ENCODE measurements at places on chromosomes 2 and 18.

GRCh38 chr2:184554736-184555135, 43.6 kb upstream of the ZNF804A start:
- ATAC-seq: no peak

DNA sequence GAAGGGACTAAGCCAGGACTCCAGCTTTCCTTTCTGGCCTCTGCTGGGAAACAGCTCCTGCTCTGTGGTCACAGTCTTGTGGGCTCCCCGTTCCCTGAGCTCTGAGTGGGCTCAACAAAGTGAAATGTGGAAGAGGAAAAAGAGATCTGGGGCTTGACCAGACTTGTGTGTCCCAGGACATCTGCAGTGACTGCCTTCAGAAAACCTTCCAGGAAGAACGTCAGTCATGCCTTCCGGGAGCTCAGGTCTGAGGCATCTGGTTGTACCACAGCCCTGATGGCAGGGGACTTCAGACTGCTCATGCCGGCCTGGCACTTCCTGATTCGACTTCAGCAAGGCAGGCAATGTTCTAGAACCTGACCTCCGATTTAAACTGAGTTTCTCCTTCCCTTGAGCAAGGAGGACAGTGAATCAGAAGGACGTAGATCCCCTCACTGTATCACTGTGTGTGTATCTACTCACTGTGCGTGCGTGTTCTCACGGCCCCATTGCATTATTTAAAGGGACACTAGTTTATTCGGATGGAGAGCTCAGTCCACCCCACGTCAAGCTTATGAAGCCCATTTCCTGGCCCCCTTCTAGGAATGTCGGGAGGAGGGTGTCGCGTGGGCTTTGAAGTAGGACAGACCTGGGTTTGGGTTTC, 548 bp upstream of the FBLN7 start:
- ATAC-seq: peak; percentile 55

DNA sequence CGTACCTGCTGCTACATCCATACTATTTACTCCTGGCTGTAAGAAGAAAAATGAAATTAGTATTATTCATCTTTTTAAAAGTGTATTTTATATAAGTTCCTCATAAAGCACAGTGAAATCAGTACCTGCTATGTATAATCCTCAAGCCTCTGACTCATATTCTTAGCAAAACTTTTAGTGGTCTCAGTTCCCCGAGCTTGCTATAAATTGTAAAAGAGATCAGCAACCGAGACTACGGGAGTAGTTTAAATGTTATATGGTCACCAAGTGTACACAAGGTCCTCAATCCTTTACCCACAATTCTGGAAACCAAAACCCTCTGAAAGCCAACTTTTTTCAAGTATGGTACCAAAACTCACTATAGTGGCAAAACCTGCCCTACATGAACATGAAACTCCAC, 24.2 kb downstream of the PRPF40A start:
- ATAC-seq: no peak

GRCh38 chr2:120744817-120745216, 9.1 kb downstream of the GLI2 start:
- ATAC-seq: no peak

DNA sequence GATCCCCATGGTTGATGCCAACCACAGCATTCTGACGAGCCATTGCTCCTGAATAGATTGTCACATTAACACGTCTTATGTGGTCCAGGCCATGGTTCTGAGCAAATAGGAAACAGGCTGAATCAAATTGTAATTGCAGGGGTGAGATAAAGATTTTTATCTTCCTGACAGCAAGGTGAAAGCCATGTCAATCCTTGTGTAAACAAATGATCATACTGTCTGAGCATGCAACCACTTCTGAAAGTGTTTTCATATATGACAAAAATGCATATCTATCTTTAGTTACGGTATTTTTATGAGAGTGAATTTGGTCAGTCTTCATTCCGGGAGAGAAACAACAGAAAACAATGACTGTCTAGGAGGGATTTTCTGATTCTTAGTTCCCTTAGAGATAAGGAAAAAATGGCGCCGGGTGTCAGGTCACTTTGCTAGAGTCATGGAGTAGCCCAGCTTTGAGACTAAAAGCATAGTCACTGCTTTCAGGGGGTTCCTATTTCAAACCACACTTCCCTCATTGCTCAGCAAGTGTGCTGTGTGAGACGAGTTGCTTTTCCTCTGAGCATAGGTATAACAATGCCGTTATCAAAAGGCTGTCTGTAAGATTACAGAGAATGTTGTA, 958.9 kb downstream of the DCDC2C start:
- ATAC-seq: no peak

GRCh38 chr2:126998486-126998885, 99.8 kb downstream of the TEX51 start:
- ATAC-seq: no peak

DNA sequence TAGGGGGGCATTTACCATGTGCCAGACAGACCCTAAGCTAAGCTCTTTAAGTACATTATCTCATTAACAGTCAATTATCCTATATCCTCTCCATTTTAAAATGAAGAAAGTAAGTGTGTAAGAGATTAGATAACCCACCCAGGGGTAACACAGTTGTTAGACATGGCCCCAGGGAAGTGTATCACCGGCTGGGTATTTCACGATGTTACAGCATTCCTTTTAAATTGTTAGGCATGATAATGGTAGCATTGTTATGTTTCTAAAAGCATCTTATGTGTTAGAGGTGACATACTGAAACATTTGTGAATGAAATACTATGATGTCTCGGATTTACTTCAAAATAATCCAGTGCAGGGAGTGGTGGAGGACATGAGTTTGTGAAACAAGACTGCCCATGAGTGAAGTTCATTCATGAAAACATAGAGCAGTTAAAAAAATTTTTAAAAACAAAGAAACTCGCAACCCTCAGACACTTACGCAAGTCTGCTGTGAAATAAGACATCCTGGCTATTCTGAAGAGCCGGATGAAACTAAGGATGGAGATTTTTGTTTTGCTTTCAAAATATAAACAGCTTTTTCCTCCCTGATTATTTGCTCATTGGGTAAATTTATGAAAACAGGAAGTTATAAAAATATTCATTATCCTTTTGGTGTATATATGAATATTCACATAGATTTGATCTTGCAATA, 54.9 kb downstream of the IL1RL2 start:
- ATAC-seq: no peak

DNA sequence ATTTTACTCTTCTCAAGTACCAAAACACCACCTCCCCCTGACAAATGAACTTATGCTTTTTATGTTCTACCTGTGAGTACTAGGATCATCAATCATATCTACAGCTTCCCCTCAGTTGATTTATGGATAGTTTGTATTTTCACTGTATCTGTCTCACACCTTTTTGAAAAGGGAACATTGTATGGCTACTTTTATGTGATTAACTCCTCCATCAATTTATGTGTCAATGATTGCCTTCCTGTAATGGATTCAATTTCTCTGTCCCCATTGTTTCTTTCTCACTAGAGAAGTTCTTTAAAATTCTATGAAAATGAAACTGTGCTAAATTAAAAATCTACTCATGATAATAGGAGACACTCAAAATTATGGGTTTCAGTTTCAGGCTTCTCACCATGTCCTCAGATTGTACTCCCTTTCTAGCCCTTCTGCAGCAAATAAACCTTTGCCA, 935.0 kb downstream of the TRIB2 start:
- ATAC-seq: no peak

DNA sequence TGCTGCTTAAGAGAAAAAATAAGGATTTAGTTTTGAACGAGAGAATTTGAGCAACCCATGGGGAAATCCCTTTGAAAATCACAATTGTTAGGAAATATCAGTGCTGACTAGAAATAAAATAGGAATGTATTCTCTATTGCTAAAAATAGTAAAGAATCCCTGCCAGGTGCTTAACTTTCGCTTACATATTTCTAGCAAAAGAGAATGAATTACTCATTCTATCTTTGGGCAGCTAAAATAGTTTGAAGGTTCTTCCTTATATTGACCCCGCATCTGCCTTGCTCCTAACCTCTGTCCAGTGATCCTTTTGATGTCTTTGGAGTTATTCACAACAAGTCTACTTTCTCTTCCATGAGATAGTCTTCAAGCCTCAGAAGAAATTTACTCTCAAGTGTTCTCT, 103.8 kb downstream of the PLCL1 start:
- no peak for ATAC-seq

- no peak for ATAC-seq
Measured at GRCh38 chr2:41602341-41602740, 445.5 kb upstream of the PKDCC start.

GRCh38 chr2:1550658-1551316, 137.5 kb downstream of the TPO start:
- peak; percentile 59 for ATAC-seq

DNA sequence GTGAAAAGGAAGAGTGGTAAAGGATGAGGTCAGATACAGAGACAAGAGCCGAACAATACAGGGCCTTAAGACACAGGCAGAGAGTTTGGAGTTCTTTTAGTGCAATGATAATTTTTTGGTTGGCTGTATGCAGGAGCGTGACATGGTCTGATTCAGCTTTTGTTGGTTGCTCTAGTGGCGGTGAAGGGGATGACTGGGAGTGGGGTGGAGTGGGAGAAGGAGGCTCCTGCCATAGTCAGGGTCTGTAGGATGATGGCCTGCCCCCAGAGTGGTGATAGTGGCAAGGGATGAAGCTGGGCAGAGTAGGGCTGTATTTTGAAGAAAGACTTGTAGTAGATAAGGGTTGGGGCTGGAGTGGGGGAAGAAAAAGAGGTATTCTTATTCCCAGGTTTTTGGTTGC, 306.6 kb upstream of the VWC2L start:
- no peak for ATAC-seq

GRCh38 chr2:189466656-189467055, 25.4 kb downstream of the WDR75 start:
- no peak for ATAC-seq

- ATAC-seq: no peak
Measured at GRCh38 chr2:13611939-13612338, 895.2 kb downstream of the TRIB2 start.

GRCh38 chr2:108993095-108993937, 4.3 kb upstream of the EDAR start:
- ATAC-seq: no peak

DNA sequence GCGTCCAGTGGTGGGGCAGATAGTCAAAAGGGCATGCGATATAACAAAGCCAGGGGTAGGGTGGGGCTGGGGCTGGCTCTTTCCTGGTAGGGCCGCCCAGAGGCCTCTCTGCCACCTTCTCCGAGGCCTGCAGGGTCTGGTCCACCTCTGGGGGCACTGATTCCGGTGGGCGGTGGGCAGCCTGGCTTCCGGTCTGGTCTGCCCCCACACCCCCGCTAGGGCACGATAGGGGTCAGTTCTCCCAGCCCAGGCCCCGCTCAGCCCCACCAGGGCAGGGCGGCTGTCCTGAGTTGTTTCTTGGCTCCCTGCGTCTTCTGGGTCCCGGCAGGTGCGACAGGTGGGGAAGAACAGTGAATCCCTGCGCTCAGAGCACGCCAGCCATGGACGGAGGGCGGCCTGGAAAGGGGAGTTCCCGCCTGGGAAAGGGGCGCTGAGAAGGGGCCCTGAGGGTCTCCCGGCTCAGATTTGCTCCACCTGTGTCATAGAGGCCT, 707 bp upstream of the ERFE start:
- ATAC-seq: no peak

DNA sequence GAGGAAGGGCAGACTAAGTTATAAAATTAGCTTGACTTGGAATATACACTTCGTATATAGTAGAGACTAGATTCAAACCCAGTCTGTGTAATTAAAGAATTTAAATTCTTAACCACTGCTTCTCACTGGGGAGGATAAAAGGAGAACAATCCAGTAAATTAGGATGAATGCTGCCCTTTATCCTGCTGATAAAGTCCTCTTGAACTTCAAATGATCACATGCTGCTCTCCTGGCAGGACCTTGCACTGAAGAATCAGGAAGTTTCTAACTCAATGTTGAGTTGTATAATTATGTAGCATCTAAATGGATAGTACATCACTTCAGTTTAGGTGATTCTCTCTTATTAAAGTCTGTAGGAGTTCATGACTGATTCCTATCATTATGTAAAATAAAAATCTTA, 1179.7 kb downstream of the DSC3 start:
- ATAC-seq: no peak

DNA sequence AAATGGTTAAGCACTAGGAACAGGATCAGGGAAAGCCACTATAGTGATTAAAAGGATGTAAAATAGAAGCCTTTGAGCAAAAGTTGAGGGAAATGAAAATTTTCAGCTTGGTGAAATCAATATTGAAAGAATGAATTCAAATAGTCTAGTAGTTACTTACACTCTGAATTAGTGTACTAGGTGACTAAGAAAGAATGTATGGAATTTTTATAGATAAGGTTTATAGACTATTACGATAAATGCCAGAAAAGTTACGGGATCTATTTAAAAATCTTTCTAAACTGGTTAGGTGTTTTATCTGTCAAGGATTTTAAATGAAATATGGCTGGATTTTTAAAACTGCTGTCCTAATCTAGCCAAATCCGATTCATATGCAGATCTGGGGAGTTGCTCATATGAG, 208.6 kb downstream of the MYO3B start:
- ATAC-seq: no peak

DNA sequence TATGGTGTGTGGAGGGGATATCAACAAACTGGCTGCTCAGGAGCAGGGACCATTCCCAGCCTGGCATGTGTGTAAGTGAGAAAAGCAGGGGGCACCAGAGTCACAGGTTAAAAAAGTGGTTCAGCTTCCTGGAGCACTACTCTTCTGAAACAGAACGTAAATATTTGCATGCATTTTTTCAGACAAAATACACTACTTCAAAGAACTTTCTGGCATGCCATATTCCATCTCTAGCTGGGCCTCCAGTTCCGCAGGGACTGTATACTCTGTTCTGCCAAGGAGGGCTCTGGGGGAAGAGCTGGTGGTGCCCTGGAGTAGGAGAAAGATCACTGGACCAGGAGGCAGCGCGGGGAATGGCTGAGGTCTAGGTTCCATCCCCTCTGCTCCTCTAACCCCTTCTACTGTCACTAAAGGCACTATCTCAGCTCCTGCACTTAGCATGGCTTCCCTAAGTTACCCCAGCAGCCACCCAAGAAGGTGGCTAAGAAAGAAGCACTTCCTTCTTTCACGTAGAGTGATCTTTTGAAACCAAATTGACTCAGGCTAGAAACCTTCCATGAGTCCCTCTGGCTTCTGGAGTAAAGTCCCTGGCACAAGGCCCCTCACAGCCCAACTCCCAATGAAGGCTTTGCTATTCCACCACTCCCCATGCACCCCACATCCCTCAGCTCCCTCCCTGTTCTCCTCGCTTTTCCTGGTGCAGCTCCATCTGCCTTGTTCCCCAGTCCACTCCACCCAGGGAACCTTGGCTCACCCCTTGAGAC, 57.6 kb upstream of the CABLES1 start:
- ATAC-seq: peak; percentile 11

GRCh38 chr2:106685180-106685897, 198.2 kb downstream of the CD8B2 start:
- ATAC-seq: no peak

GRCh38 chr2:240355001-240355891, 80.2 kb upstream of the GPC1 start:
- peak; percentile 81 for ATAC-seq
